Cardiac muscle cell (in vitro differentiated cells and primary cell): ENCODE measurements at places on chromosomes 1 and 21. TPM values are rescaled to one million over a fixed set of nuclear protein-coding genes. Genes with fewer than 3 reads are reported as not detected.

The GUCA2A gene
- not detected in 2 replicates for total RNA-seq

The TMPRSS3 gene
- 0.25 TPM in 1 of 2 replicates, not detected in the other for total RNA-seq

The PLA2G4A gene
- total RNA-seq = 0.09 and 0.21 TPM in 2 replicates

The ADGRB2 gene
- 203 and 309 TPM in 2 replicates for total RNA-seq
